ENCODE measurements at places on chromosomes 7 and 10. TPM values are rescaled to one million over a fixed set of nuclear protein-coding genes. Genes with fewer than 3 reads are reported as not detected.

GRCh38 chr10:118633786-118634185 is 38.3 kb upstream of the PRLHR start:
- H3K4me3 ChIP-seq = no peak overlapping the region
- no peak for DNase-seq
- H3K27me3 ChIP-seq = no peaks in the 10 kb centered on the region

DNA sequence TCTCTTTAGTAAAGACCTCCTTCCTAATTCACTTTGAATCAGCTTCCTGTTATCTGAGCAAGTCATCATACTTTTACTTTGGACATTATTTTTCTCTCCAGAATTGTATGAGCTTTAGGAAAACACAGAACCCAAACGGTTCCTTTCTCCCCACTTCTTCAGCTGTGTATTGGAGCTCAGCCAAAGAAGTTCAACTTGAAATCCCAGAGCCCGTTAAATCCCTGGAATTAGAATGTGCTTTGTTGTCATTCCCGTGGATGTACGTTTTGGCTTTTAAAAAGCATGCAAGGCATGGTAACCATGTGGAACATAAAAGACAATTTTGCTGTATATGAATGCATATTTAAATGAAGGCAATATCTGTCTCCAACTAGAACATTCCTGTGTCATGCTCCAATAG is 46.6 kb downstream of the AGMO start:
- no peaks in the 10 kb centered on the region for H3K36me3 ChIP-seq
- peak overlapping the region; percentile 4 for H3K4me3 ChIP-seq
- DNase-seq = no peak
- H3K27me3 ChIP-seq = no peaks in the 10 kb centered on the region
- no peaks in the 10 kb centered on the region for H3K4me1 ChIP-seq
- H3K27ac ChIP-seq = no peak overlapping the region

- H3K4me3 ChIP-seq = peak within 1 kb of the TSS; percentile 77
- peak; percentile 80 for DNase-seq
- H3K27me3 ChIP-seq = no peaks in the 10 kb centered on the region
- no peaks in the 10 kb centered on the region for H3K36me3 ChIP-seq
Measured at GRCh38 chr10:126904818-126905701, at the start of gene DOCK1. TSS of gene DOCK1 (plus strand) at chr10:126905428. CDS start at chr10:126905518, 90 bp downstream.

DNA sequence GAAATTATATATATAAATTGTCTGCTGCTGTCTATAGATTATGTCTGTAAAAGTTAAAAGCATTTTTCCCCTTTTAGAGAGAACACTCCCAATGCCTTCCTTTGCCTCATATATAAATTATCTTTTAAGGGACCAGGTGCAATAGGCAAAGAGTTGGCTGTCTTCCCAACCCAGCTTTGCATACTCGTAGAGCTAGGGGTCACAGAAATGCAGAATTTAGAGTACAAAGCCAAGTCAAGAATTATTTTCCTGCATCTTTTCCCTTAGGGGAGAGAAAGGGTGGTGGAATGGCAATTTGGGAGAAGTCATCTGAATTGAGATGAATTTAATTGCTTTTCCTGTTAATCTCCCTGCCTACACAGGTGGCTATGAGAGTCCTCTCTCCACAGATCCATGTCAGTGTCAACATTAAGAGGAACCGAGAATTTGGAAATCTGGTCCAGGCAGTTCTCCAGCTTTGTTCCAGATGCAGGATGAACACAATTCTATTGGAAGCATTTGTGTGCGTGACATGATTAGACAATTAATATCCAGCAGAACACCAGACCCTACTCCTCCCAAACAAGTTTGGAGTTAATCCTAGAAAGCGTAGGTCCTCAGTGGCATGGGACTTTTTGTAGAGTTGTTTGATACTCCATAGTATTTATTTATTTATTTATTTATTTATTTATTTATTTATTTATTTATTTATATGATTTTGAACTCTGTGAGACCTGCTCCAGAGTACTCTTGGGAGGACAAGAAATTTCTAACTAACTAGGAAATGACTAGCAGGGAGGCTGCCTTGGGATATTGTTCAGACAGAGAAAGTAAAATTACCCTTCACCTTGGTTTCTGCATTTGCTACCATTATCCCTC is 80.3 kb upstream of the SKAP2 start:
- no peaks in the 10 kb centered on the region for H3K36me3 ChIP-seq
- no peak overlapping the region for H3K4me3 ChIP-seq
- no peak for DNase-seq
- no peaks in the 10 kb centered on the region for H3K27me3 ChIP-seq
- no peaks in the 10 kb centered on the region for H3K4me1 ChIP-seq

- DNase-seq = no peak
- H3K36me3 ChIP-seq = no peaks in the 10 kb centered on the region
- H3K4me3 ChIP-seq = no peak overlapping the region
- no peaks in the 10 kb centered on the region for H3K4me1 ChIP-seq
Measured at GRCh38 chr10:127866276-127867013, 26.3 kb downstream of the CLRN3 start.

DNA sequence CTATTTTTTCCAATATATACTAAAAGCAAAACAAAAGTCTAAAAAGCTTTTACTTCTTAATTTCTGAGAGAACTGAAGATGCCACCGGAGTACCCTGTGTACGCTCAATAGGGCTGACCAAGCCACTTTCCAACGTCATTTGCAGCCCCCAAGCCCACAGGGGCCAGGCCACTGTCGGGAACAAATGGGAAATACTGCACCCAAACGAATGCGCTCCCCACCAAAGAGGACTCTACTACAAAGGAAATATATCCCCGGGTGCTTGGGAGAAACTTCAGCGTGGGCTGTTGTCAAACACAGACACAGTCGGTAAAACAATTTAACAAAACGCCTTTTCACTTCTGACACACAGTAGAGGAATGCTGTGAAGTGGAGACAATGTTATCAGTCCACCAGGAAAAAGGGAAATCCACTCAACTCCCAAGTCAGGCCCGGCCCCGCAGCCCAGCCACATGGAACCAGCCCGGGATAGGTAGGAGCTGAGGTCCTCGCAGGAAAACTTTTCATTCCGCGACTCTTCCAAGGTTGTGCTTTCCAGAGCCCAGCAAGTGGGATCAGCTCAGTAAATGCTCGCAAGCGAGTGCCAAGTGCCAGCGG is 1.4 kb downstream of the PARD3 start:
- no peaks in the 10 kb centered on the region for H3K36me3 ChIP-seq
- peaks cover 3% of the 10 kb centered on the region for H3K27me3 ChIP-seq
- H3K4me3 ChIP-seq = peak overlapping the region; percentile 75
- no peak for DNase-seq
- peaks cover 33% of the 10 kb centered on the region for H3K4me1 ChIP-seq
- H3K27ac ChIP-seq = peak overlapping the region; percentile 87

GRCh38 chr10:22560096-22560912 is 154.1 kb downstream of the PIP4K2A start:
- no peak overlapping the region for H3K4me3 ChIP-seq
- no peak for DNase-seq
- peaks cover 37% of the 10 kb centered on the region for H3K36me3 ChIP-seq
- no peaks in the 10 kb centered on the region for H3K27me3 ChIP-seq

Gene CDHR1
- total RNA-seq = 0.24 TPM

GRCh38 chr7:76337147-76337546 is 21.6 kb downstream of the YWHAG start:
- H3K36me3 ChIP-seq = peaks cover 19% of the 10 kb centered on the region
- no peak for DNase-seq
- H3K4me3 ChIP-seq = no peak overlapping the region
- no peak overlapping the region for H3K27ac ChIP-seq

Gene OR6B1
- not detected for total RNA-seq

Gene CPN1
- not detected for total RNA-seq

- H3K36me3 ChIP-seq = no peaks in the 10 kb centered on the region
- DNase-seq = no peak
- no peaks in the 10 kb centered on the region for H3K27me3 ChIP-seq
- no peak overlapping the region for H3K27ac ChIP-seq
Measured at GRCh38 chr7:80711531-80711930, 73.1 kb downstream of the CD36 start.

Gene FAM180A
- 3.0 TPM for total RNA-seq

GRCh38 chr10:21463436-21463835 is 62.0 kb downstream of the SKIDA1 start:
- H3K4me1 ChIP-seq = no peaks in the 10 kb centered on the region
- no peaks in the 10 kb centered on the region for H3K27me3 ChIP-seq
- DNase-seq = no peak
- no peaks in the 10 kb centered on the region for H3K36me3 ChIP-seq
- H3K4me3 ChIP-seq = no peak overlapping the region

DNA sequence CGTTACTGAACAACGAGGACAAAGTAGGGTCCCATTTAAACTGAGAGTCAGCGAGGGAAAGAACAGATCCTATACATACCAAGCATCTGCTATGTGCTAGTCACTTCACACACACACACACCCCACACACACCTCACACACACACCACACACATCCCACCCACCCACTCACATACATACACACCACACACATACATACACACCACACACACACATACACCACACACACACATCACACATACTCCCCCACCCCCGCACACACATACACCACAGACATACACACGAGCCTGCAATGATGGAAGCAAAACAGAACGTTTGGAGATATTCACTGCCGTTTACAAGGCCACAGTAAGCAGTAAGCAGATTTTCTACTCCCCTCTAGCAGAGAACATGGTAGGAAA is 607 bp upstream of the GRB10 start:
- peaks cover 3% of the 10 kb centered on the region for H3K4me1 ChIP-seq
- no peaks in the 10 kb centered on the region for H3K36me3 ChIP-seq
- DNase-seq = no peak

- no peaks in the 10 kb centered on the region for H3K4me1 ChIP-seq
Measured at GRCh38 chr7:24319209-24319608, 35.2 kb downstream of the NPY start.

- H3K4me3 ChIP-seq = no peak overlapping the region
- H3K36me3 ChIP-seq = no peaks in the 10 kb centered on the region
- DNase-seq = no peak
Measured at GRCh38 chr10:116545122-116545521, 609 bp upstream of the PNLIP start.

DNA sequence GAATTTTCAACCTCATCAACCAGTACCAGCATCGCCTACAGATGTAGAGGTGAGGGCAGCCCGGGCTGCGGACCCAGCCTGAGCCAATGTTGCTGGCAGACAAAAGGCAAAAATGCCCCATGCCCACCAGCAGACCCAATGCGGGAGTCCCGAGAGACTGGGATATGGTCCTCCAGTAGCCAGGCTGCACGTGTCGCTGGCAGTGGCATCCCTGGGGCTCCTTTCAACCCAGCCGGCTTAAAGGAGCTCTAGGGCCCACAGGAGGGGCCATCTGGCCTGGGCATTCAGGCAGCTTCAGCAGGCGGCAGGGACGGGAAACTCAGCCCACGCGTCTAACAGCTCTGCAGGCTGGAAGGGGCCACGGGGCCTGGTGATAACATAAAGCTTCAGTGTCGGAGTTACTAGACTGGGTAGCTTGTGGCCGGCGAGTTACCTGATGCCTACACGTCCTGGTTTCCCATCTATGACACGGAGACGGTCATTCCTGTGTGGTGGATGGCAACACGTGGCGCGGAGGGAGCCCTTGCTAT is 70.7 kb downstream of the PROSER2 start:
- no peaks in the 10 kb centered on the region for H3K27me3 ChIP-seq
- H3K27ac ChIP-seq = no peak overlapping the region
- no peak for DNase-seq
- no peaks in the 10 kb centered on the region for H3K36me3 ChIP-seq

Gene MSS51
- 2.7 TPM for total RNA-seq

DNA sequence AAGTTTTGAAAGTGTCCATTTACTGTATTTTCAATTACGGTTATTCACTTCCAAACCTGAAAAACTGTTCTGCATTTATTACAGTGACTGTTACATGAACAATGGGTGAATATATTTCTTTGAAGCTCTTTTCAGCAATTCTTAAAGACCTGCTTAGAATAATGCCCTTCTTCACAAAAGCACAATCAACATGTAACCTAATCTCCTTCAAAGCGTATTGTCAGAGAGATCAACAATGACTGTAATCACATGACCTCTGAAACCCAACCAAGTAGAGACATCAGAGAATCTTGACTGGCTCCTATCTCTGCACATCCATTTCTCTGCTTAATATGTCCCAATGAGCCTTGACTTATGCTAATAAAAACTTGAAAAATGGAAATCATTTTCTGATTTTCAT is 126.7 kb downstream of the NRCAM start:
- no peaks in the 10 kb centered on the region for H3K27me3 ChIP-seq
- no peak for DNase-seq
- H3K36me3 ChIP-seq = no peaks in the 10 kb centered on the region
- H3K4me3 ChIP-seq = no peak overlapping the region
- H3K4me1 ChIP-seq = no peaks in the 10 kb centered on the region
- H3K27ac ChIP-seq = no peak overlapping the region

DNA sequence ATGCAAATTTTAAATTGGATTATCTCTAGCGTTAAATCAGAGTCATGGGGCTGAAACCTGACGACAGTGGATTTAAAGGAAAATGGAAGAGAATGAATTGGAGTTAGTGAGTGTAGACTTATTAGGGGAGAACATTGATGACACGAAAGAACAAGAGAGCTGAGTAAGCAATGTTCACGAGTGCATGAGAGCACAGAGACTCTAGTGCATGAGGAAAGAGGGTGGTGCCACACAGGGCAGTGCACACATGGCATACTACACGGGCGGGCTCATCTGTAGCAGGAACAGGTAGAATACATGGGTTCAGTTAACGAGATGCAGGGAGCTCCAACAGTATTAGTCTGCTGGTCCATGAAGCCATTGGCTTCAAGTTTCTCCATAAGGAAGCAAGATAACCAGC is 53.9 kb downstream of the USP6NL start:
- H3K27ac ChIP-seq = no peak overlapping the region
- H3K27me3 ChIP-seq = no peaks in the 10 kb centered on the region
- H3K36me3 ChIP-seq = no peaks in the 10 kb centered on the region
- no peak overlapping the region for H3K4me3 ChIP-seq
- peaks cover 22% of the 10 kb centered on the region for H3K4me1 ChIP-seq

DNA sequence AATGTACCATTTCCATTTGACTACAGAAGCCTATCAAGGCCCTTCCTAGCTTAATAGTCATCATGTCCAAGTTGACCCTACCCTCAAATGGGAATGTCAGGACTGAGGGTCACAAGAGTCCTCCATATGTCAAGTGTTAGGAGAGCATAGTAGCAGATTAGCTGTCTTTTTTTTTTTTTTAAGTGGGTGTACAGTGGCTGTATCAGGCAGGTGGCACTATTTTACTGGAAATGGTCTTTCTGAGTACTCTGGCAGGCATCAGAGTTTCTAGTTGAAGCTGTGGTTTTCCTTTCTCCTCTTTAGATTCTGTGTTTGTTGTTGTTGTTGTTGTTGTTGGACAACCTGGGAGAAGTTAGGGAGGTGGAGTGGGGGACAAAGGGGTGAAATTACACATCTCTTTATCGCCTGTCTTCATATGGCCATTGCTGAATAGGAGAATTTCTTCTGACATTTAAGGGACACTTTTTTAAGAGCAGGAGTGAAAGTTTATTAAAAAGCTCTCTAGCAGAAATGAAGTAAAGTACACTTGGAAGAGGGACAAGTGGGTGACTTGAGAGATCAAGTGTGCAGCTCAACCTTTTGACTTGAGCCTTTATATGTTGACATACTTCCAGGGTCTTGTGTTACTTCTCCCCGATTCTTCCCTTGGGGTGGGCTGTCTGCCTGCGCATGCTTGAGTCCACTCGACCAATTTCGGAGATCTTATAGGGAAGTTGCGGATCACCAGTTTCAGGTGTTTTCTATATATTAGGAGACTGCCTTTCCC is 104.1 kb upstream of the FOXP2 start:
- H3K27ac ChIP-seq = no peak overlapping the region
- no peak for DNase-seq
- H3K27me3 ChIP-seq = no peaks in the 10 kb centered on the region
- no peaks in the 10 kb centered on the region for H3K36me3 ChIP-seq

- H3K27me3 ChIP-seq = peaks cover 26% of the 10 kb centered on the region
- no peak overlapping the region for H3K4me3 ChIP-seq
- H3K36me3 ChIP-seq = no peaks in the 10 kb centered on the region
- peaks cover 14% of the 10 kb centered on the region for H3K4me1 ChIP-seq
- peak; percentile 47 for DNase-seq
Measured at GRCh38 chr7:484356-485101, 35.1 kb downstream of the PDGFA start.
